Naive thymus-derived CD4-positive, alpha-beta T cell (primary cell): ENCODE measurements at places on chromosomes 2 and 18. TPM values are rescaled to one million over a fixed set of nuclear protein-coding genes. Genes with fewer than 3 reads are reported as not detected.

UGT1A6 gene
- polyA plus RNA-seq: not detected

GRCh38 chr2:103605071-103605780, 843.4 kb downstream of the TMEM182 start:
- H3K36me3 ChIP-seq: no peaks in the 10 kb centered on the region
- DNase-seq: no peak
- H3K27me3 ChIP-seq: no peaks in the 10 kb centered on the region
- no peak overlapping the region for H3K27ac ChIP-seq

TRIM43 gene
- not detected for polyA plus RNA-seq

DNA sequence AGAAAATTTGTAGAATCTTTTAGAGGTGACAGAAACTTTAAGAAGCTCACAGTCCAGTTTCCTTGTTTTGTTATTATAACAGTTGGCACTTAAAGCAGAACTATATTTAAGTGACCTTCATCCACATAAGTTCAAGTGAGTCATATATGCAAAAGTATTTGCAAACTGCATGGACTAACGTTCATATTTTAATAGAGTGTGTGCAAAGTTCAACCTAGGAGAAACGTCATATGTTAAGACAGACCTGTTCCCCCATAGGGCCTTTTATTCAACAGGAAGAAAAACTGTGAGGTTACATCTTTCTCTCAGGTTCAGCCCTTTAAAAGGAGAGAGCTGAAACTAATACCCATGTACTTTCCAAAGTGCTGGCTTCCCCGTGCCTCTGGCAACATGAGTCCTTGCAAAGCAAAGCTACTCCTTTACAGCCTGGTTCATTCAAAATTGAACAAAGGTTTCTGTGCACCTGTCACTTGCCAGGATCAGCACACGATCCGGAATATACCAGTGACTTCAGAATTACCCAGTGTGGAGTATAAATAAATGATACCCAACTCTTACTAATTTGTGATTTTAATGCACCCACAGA, 280.0 kb upstream of the RAB12 start:
- no peak overlapping the region for H3K4me3 ChIP-seq
- no peaks in the 10 kb centered on the region for H3K4me1 ChIP-seq
- H3K27ac ChIP-seq: no peak overlapping the region
- DNase-seq: no peak
- no peaks in the 10 kb centered on the region for H3K36me3 ChIP-seq

DNAJC5G gene
- not detected for polyA plus RNA-seq

DNA sequence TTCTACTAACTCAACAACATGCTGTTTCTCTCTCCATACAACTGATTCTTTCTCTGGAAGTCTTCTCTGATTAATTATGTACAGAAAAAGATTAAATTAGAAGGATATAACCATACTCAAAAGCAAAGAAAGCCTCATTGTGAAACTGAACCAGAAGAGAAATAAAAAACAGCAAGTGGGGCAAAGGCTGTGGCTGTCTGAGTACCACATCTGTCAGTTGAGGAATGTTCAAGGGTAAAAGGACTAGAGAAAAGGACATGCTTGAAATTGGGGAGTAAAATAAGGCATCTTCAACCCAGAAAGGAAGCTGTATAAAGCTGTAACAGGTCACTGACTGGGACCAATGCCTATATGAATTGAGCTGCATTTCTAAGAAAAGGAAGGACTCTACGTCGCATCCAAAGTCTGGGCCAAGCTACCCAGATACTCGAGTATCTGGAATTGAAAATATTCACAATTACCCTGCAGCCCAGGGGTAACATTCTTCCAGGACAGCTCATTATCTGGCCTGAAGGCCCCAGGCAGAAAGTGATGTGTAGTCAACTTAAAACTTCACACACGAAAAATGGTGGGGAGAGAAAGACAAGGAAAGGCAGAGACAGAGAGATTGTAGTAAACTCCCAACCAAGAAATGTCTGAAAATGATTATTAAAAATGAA, 356.0 kb upstream of the GALNT5 start:
- DNase-seq: no peak
- H3K27ac ChIP-seq: no peak overlapping the region
- H3K4me1 ChIP-seq: no peaks in the 10 kb centered on the region
- H3K27me3 ChIP-seq: peaks cover 6% of the 10 kb centered on the region
- H3K4me3 ChIP-seq: no peak overlapping the region
- H3K36me3 ChIP-seq: no peaks in the 10 kb centered on the region

HOXD9 gene
- polyA plus RNA-seq: not detected

- no peaks in the 10 kb centered on the region for H3K27me3 ChIP-seq
- H3K4me3 ChIP-seq: no peak overlapping the region
- no peaks in the 10 kb centered on the region for H3K4me1 ChIP-seq
- DNase-seq: no peak
- no peak overlapping the region for H3K27ac ChIP-seq
- H3K36me3 ChIP-seq: no peaks in the 10 kb centered on the region
Measured at GRCh38 chr2:237200462-237200861, 114.8 kb downstream of the COPS8 start.

DNA sequence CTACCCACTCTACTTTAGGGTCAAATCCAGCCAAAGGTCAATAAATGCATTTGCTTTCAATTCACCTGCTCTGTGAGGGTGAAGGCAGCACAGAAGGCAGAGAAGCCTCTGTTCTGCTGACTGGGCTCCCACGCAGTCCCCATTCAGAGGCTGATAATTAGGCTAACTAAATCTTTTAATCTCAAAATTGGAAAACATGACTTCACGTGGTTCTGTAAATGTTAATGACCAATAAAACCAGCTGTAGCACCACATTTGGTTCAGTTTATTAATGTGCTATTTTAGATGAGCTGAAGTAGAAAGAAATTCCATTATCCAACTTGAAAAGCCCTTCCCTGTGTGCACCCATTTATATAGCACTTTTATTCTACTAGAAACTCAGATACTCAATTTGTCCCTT, 310.6 kb downstream of the C1D start:
- H3K27ac ChIP-seq: no peak overlapping the region
- H3K4me3 ChIP-seq: no peak overlapping the region
- no peak for DNase-seq
- no peaks in the 10 kb centered on the region for H3K36me3 ChIP-seq
- H3K27me3 ChIP-seq: no peaks in the 10 kb centered on the region

ANKRD30B gene
- polyA plus RNA-seq: not detected
